ENCODE measurements at places on chromosomes 2 and 18.

- DNase-seq, result no peak
These were observed 161.3 kb downstream of the RTP5 start for GRCh38 chr2:242030858-242031257.

DNA sequence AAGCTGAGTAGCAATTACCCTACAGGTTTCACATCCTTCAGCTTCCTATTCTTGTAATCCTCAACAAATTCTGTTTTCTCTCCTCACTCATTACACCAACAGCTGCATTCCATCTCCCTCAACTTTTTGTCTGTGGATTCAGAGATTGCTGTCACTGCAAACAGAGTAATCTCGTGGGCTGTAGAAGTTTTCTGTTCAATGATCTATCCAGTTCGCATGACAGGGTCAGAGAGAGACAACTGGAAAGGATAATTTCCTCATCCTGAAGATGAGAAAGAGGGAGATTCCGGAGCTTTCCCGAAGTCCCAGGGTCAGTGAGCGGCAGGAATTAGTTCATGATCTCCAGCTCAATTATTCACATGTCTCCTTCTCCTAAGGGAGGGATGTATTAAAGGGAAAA is 75.7 kb downstream of the MYO5B start:
- DNase-seq, result no peak

- peak; percentile 5 for DNase-seq
These were observed 134.8 kb upstream of the AGAP1 start for GRCh38 chr2:235358981-235359471.

DNA sequence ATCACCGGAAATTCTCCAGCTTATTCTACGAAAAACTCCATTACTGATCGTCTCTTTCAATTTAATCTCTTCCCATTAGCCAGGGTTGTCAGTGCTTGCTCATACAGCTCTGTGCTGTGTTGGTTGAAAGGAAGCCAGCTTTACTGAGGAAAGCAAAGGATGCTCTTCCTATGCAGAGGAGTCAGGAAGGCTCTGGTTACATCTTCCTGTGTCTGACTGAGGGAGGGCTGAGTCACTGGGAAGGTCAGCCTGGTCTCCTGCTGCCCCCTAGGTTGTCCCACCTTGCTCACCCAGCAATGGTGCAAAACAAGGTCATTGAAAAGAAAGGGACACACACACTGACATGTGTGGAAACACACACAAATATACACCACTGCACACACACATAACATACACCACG is 975.6 kb downstream of the DCDC2C start:
- no peak for DNase-seq

DNA sequence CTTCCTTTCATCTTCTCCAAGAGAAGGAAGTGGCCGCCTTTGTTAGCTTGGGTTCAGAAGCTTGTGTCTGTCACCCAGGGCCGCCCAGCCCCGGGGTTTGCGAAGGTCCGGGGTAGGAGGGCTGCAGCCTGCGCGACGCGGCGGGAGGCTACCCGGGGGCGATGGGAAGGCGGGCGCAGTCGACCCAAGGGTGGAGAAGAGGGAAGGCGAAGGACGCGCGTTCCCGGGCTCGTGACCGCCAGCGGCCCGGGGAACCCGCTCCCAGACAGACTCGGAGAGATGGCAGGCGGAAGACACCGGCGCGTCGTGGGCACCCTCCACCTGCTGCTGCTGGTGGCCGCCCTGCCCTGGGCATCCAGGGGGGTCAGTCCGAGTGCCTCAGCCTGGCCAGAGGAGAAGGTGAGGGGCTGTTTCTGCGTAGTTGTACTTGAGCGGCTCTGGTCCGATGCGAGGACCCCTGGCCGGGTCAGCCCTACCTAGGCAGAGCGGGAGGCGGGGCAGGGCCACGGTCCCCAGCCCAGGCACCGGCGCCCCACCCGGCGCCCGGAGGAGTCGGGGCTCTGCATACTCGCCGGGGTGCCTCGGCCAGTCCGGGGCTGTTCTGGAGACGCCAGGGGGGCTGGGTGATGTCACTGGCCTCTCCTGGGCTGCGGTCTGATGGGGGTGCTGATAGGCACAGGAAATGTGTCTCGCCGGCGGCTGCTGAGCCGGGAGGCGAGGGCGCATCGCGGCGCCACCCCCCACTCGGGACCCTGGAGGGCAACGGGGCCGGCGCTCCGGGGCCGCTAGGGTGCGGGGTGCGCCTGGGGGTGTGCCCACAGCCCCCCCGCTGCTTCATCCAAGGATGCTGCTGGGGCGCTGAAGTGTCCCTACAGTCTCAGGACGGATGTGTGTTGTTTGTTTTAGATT is at the start of gene QPCT:
Gene QPCT, plus strand, starts transcription at position 178 of the 909 bp plus-strand sequence. Its CDS starts 102 bp downstream, at position 280.
- DNase-seq, result peak; percentile 39

DNA sequence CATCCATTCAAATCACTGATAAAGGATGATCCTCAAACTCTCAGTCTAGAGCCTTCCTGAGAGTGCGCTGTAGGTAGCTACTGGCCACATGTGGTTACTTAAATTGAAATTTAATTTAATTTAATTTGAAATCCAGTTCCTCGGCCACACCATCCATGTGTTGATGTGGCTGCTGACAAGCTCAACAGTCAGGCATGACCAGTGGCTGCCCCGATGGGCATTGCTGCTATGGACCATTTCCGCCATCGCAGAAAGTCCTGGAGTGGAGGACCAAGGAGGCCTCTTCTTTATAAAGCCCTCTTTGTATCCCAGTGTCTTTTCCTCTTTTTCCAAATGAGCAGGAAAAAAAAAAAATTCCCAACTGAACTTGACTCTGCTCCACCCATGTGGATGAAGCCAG is 100.6 kb downstream of the HDAC4 start:
- DNase-seq, result no peak

DNA sequence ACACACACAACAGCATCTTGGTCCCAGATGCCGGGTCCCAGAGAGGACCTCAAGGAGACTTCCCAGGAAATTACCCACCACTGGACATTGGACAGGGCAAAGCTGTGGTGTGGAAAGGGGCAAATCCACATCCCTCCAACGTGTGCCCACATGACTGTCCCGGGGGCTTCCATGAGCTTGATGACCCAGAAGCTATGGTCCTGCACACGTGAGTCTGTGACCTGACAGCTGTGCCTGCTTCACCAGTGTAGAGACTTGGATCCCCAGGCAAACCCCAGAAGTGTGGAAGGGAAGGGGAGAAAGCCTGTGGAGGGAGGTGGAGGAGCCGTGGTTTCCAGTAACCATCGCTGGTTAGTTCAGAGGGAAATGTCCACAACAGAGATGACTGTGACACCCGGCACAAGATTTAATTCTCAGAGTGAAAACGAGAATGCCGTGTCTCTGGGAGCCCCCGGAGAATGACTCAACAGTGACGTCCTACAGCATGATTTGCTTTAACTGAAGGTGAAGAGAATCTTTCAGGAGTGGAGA is 19.1 kb upstream of the GPR55 start:
- peak; percentile 48 for DNase-seq

- DNase-seq, result no peak
These were observed 49.6 kb upstream of the PTH2R start for GRCh38 chr2:208356846-208357574.

DNA sequence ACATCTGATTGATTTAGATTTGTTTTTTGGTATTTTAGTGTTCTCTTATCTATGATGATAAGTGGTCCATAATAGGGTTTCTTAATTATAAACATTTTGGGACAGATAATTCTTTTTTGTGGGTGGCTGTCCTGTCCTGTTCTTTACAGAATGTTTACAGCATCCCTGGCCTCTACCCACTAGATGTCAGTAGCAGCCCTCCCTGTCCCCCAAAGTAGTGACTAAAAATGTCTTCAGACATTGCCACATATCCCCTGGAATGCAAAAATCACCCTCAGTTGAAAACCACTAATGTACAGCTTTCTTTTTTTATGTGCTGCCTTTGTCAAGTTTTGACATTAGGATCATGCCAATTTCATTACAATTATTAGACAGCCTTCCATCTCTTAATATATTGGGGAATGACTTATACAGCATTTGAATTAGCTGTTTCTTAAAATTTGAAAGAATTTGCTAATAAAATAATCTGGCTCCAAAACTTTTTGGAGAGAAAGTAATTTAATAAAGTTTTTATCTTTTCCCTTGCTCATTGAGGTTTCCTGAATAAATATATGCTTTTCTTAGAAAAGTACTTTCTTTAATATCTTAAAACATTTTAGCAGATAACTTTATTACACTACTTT is 19.5 kb downstream of the WIPF1 start:
- DNase-seq, result peak; percentile 29

- no peak for DNase-seq
These were observed 28.7 kb downstream of the ALK start for GRCh38 chr2:29892585-29893259.

All from activated T-cell treated with anti-CD3 and anti-CD28 coated beads for 48 hours (primary cell).